ENCODE measurements at places on chromosomes 1 and 21.

GRCh38 chr1:72434070-72434469, 151.7 kb upstream of the NEGR1 start:
- no peak for DNase-seq

GRCh38 chr21:18253221-18253620, 8.6 kb downstream of the CHODL start:
- no peak for DNase-seq

DNA sequence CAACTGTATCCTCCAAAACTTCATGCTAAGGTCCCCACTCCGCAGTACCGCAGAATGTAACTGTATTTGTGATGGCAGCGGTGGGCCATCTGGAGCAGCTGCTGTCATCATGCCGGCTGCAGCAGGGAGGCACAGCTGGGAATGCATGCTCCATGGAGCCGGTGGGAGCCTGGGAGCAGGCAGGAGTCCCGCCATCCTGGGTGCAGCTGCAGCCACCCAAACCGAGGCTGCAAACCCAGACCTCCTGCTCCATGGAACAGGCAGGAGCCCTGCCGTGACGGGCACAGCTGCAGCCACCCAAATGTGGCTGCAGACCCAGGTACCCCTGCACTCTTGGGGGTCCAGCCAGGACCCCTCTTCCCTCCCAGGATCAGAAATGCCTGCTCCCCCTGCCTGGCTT, 80.3 kb downstream of the SCMH1 start:
- no peak for DNase-seq

- no peak for DNase-seq
Observed at GRCh38 chr1:19941206-19941568, 17.8 kb upstream of the PLA2G2E start.

- no peak for DNase-seq
Observed at GRCh38 chr1:234863551-234863971, 253.6 kb upstream of the IRF2BP2 start.

GRCh38 chr1:20721117-20722061, 3.6 kb upstream of the KIF17 start:
- DNase-seq, result no peak

DNA sequence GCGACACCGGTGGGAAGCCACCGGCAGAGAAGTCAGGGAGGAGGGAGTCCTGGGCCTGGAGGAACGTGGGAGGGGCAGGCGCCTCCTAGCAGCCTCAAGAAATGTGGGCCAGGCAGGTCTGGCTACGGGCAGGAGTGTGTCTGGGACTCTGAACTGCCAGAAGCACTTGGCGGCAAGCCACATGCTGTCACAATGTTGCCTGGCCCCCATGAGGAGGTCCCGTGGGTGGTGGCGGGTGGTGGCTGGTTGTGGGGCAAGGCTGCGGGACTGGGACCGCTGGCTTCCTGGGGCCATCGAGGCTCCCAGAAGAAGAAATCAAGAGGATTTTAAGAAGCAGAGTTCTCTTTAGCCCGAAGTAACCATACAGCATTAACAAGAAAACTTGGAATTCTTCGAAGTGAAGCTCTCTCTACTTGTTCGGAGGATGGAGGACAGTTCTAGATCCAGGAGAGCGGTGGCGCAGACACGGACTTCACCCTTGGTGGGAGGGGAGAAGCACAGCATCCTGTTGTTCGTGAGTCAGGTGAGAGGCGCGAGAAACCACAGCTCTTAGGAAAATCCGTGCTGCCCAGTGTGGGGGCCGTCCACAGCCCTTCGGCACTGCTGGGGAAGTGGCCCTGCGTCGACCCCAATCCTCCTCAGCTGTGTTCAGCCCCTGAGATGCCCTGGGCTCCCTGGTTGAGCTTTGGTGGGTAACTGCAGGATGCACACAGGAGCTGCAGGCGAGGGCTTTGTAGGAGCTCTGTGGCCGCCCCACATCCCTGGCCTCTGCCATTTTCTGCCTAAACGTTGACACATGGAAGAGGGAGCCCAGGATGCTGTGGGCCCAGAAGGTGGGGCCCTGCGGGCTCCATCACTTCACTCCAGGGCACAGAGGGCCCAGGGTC, 12.4 kb downstream of the SKI start:
- peak; percentile 74 for DNase-seq

DNA sequence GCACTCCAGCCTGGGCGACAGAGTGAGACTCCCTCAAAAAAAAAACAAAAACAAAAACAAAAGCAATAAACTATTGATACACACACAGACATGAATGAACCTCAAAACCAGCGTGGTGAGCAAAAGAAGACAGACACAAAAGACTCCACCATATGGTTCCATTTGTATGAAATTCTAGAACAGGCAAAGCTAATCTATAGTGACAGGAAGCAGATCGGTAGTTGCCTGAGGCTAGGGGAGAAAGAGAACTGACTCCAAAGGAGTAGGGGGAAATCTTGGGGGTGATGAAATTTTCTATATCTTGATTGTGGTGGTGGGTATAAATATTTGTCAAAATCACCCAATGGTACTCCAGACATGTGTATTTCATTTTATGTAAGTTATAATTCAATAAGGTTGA, 20.9 kb downstream of the LACTBL1 start:
- no peak for DNase-seq

Data from Kasumi-1 (cell line).